ENCODE measurements at places on chromosomes 16 and 17.

DNA sequence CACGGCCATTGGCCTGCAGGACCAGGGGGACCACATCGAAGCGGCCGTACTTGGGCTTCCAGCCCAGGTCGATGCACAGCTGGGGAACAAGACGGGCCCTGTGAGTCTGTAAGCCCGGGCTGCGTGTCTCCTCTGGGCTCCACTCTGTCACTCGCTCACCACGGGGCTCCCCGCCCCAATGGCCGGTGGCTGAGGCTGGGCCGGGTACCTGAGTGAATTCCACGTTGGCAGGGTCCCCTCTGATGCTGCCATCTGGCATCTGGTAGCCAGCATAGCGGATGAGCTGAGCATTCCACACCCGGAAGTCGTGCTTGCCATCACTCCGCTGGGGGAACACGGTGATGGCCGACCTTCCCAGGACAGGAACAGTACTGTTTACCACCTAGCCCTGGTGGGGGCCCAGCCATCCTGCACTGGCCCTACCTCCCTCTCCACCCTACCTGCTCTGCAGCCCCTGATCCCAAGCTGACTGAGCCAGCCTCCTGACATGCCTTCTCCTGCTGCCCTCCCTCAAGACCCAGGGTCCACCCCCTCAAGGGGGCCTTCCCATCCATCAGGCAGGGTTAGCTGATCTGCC, 19.4 kb downstream of the NOS2 start:
- DNase-seq = no peak

DNA sequence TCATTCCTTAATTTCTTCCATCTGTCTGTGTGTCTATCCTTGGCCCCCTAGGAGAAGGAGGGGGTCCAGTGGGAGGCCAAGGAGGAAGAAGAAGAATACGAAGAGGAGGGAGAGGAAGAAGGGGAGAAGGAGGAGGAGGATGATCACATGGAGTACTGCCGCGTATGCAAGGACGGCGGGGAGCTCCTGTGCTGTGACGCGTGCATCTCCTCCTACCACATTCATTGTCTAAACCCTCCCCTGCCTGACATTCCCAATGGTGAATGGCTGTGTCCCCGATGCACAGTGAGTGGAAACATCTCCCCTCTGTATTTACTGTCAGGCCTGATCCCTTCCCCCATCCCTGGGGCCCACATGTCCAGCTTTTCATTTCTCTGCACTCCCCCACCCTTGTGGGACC, 6.3 kb downstream of the CHD3 start:
- DNase-seq = no peak

DNA sequence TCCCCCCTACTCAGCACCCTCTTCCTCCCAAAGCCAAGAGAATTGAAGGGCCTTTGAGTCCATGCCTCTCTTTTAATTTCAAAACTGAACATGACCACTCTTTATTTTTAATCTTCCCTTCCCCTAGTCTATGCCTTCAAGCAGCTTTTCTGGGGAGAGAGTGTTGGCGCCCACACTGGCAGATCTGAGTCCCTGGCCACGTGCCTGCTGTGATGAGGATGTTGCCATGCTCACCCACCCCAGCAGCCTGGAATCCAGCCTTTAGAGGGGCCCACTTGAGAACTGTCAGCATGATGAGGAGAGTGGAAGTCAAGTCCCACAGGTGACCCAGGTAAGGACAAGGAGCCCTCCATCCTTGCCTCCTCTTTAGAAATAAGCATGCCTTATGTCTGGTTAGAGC, 20.3 kb upstream of the CACNG3 start:
- DNase-seq = no peak

DNA sequence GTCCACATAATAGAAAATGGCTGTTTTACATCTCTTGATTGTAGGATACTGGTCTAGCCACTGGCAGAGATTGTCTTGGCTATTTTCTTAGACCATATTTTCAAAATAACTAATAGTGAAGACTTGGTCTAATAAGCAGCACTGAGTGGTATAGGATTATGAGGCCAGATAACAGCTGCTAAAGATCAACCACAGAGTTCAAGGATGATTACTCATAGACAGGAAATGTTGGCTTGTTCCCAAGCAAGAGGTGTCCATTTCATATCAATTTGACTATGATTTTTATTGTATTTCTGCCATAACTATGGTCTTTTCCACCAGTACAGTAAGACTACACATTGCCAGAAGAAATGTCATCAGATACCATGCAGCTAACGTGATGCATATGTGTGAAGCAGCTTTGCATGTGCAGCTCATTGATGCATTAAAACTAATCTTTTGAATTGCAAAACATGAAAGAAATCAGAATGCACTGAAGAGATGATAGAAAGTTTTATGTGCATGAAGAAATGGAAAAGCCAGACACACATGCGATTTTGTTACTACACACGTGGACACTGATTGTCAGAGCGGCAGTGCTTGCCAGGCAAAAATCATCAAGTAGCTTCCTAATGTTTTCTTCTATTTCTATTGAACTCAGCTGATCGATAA, 693.3 kb downstream of the CDH11 start:
- DNase-seq = no peak

GRCh38 chr17:40457369-40457768, 14.1 kb downstream of the IGFBP4 start:
- no peak for DNase-seq

Measured in NCI-H1930 (cell line).